ENCODE measurements at places on chromosomes 3 and 15.

GRCh38 chr15:41862515-41863116 lies 24.0 kb downstream of the PLA2G4B start:
- DNase-seq: no peak

DNA sequence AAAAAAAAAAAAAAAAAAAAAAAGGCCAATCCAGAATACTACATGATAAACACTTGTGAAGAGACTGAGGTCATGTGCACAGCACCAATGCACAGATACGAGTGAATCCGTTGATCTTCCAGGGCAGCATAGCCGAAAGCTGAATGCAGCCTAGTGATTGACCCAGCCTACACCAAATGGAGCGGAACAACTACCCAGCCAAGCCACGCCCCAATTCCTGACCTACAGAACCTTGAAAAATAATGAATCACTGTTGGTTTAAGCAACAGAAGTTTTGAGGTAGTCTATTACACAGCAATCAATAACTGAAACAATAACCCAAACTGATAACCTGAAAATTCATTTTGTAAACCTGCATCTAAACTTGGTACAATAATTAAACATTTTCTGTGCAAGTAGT lies 361.0 kb downstream of the FHIT start:
- DNase-seq: no peak

DNA sequence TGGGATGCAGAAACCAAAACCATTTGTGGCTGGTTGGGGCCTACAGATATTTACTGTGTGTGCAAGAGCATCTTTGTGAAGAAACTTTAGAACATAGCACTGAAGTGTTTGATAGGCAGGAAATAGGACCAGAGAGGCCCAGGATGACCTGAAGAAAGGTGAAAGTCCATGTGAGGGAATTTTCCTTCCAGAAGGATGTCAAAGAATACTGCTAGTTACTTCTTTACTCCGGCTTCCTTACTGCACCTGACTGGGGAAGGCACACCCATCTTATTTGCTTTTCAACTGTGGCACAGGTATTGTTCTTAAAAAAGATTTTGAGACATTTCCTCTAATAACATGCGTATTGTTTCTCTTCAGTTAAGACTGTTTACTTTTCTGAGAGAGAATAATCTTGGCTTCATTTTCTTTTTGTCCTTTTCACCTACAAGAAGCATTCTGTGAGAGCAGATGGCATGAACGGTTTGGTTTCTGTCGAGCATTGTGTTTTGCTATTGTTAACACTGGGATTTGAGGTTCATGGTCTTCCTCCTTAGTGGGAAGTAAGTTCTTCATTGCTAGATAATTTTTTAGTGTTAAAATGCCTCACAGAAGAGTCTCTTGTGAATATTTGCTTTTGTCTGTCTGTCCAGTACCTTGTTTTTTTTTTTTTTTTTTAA lies 71.5 kb downstream of the SLCO3A1 start:
- DNase-seq: no peak

GRCh38 chr3:12970684-12971083 lies 102.5 kb downstream of the IQSEC1 start:
- no peak for DNase-seq

GRCh38 chr3:138933068-138933668 lies 13.8 kb downstream of the FOXL2 start:
- no peak for DNase-seq

GRCh38 chr15:100720406-100720967 lies 118.1 kb downstream of the ASB7 start:
- no peak for DNase-seq

DNA sequence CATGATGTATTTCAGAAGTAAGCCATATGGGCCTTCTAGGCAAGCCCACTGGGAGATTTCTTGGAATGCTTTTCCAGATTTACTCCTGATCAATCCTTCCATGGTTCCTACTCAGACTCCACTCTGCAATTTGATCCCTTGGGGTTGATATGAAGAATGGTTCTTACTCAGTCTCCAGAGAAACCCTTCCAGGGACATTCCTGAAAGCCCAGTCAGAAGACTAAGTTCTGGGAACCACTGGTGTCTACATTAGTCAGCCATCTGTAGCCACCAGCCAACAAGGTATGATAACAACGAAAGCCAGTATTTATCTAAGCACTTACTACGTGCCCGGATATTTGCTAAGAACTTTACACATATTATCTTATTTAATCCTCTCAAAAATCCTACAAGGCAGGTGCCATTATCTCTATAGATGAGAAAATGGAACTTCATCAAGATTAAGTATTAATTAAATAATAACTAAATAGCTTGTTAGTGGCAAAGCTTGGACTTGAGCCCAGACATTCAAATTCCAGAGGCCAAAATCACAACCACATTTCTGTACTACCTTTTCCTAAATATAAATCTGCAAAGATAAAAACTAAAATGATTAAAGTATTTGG lies 32.7 kb downstream of the ZNF385D start:
- DNase-seq: no peak

GRCh38 chr3:129238945-129239705 lies 10.3 kb upstream of the COPG1 start:
- DNase-seq: no peak

Data from pulmonary artery endothelial cell (primary cell).